ENCODE measurements at places on chromosomes 6 and 20.

DNA sequence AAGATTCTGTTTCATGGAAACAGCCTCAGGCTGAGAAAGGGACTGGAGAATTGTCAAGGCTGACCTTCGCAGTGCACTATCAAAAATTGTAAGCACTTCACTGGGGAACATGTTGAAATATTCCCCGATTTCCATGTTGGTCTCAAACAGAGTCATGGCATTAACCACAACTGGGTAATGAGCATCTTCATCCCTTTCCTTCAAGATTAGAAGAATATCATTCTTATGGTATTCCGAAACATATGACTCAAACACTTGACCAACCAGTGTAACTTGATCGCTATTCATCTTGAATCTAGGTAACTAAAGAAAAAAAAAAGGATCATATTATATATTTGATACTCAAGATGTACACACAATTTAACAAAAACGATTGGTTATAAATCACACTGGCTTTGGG is 3.5 kb downstream of the MCM9 start:
- no peak for DNase-seq

DNA sequence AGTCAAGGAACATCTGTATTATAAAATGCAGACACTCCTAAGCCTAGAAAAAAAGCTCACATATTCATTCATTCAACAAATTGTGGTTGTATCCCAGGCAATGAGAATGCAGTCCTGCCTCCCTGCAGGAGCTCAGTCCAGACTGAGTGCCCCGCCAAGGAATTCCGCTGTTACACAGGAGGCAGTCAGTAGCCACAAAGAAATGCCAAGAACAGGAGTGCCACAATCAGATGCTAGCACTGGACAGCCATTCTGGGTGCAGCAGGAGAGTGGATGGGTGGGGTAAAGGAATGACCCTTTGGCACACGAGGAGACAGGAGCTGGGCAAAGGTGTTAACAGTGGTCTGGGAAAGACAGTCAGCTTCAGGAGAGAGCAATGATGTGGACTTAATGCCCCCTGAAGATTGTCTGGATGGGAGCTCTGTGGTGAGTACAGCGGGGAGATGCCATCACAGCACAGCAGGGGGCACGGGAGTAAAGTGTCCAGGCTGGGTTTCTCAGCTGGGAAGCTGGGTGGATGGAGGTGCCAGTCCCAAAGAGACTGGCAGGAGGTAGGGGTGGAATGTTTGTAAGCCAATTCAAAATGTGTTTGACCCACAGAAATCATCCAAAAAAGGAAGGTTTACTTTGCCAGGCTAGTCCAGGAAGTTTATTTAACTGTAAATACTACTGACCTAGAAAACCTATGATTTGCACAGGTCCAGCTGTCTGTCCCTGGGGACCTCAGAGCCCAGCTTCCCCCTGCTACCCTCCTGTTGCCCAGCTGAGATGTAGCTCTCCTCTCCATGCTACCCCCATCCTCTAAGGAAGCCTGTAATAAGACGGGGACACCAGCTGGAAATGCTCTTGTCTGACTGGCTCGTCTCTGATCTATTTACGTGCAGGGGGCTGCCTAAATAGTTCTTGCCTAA is 84.1 kb downstream of the SLC23A2 start:
- no peak for DNase-seq

GRCh38 chr6:118708055-118708454 is 56.7 kb upstream of the CEP85L start:
- no peak for DNase-seq

DNA sequence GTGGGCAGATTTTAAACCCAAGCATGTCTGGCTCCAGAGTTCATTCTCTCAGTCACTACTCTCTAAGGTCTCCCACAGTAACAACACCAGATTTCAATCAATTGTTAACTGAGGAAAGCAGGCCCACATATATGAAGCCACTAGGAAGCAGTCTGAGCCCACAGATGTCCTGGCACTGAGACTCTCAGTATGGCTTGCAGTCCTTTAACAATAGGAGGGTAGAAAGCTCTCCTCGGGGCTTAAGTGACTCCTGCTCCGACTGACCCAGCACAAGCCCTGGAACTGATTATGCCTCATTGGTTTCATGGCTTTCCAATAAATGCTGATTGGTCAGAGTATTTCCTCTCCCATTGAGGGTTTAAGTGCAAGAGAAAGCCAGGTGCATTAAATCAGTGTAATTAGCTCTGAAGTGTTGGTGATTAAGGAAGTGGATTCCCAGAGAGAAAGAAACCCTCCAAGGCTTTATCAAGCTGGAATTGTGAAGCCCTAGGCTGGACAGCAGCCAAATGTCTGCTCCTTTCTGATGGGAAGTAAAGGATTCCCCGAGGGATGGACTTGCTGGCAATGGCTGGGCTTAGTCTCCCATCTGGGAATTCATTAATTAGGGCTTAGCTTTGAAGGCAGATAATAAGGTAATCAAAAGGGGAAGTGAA is 76.6 kb upstream of the PROKR2 start:
- no peak for DNase-seq

DNA sequence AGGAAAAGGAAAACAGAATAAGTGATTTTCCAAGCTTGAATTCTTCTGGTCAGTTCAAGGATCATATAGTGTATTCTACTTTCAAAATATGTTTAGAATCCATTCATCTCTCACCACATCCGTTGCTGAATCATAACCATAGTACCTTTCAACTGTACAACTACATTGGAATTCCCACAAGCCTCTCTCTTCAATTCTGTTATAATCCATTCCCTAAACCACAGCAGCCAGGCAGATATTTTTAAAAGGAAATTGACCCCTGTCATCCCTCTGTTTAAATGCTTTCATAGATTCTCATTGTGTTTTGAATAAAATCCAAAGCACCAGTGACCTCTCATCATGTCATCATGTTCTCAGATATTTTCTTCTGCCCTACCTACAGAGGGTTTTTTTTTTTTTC is 412.7 kb downstream of the GRIK2 start:
- DNase-seq: no peak

DNA sequence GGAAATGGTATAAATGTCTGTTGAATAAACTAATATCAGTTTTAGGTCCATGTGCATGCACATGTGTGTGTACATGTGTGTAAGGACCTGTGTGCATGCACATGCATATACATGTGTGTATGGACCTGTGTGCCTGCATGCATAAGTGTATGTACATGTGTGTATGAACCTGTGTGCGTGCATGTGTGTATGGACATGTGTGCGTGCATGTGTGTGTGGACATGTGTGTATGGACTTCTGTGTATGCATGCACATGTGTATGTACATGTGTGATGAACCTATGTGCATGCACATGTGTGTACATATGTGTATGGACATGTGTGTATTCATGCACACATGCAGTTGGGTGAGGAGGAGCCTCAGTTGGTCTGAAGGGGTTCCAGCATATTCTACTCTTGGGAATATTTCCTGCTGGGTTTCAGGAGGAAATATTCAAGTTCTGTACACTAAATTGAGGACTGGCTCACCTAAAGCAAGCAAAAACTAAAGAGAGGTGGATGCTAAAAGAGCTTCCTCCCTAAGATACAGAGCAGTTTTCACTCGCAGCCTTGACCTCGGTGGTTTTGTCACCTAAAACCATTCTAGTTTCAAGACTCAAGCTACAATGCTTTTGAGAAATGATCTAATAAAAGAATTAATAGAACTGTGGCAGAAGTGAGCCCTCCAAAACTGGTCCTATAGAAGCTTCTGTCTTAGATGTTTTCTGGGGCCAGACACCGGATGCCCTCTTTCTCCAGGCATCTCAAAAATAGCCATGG is 742.8 kb downstream of the MAFB start:
- no peak for DNase-seq

GRCh38 chr6:137426007-137426689 is 68.0 kb downstream of the OLIG3 start:
- DNase-seq: no peak
